ENCODE measurements at places on chromosomes 2 and 18. TPM values are rescaled to one million over a fixed set of nuclear protein-coding genes. Genes with fewer than 3 reads are reported as not detected.

GRCh38 chr2:65215946-65216345 lies 11.7 kb upstream of the ACTR2 start:
- DNase-seq: no peak

DNA sequence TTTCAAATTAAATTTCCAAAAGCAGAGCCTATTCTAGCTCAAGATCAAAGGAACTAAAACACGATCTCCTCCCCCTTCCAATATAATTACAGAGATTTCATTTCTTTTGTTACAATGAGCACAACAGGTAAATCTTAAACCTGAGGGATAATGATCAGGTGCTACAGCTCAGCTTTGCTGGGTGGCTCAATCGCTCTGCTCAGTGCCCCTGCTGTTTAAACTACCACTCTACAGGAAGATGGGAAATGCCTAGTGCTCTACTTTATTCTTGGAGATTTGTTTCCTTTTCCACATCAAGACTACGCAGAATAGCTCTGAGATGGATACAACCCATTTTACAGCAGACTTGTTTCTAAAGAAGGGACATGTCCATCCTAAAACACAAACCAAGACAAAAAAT lies 162.3 kb downstream of the TCF4 start:
- DNase-seq: no peak

DNA sequence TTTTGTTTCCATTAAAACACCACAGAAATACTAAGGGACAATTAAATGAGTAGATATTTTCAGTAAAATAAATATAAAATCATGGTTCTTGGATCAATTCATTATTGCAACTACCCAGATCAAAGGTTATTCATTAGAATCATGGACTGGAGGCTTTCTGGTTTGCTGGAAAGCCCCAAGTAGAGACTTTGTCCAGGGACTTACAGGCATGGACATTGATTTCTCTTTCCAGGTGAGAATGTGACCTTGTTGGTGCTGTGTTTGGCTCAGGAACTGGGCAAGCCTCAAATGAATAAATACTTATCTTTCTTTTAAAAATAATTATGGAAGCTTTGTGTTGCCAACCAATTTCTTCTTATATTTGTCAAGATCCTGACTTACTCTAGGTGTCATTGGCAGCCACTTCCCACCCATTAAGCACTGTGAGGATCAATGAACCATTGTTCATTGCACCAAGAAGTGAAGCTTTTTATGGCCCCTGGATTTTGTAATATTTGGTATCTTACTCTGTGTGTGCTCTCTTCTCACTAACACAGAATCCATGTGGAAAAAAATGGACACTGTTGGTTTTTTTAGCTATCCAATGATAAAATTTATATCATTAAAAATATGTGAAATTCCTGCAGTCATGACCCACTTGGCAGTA lies 205.8 kb upstream of the NRXN1 start:
- no peak for DNase-seq

DNA sequence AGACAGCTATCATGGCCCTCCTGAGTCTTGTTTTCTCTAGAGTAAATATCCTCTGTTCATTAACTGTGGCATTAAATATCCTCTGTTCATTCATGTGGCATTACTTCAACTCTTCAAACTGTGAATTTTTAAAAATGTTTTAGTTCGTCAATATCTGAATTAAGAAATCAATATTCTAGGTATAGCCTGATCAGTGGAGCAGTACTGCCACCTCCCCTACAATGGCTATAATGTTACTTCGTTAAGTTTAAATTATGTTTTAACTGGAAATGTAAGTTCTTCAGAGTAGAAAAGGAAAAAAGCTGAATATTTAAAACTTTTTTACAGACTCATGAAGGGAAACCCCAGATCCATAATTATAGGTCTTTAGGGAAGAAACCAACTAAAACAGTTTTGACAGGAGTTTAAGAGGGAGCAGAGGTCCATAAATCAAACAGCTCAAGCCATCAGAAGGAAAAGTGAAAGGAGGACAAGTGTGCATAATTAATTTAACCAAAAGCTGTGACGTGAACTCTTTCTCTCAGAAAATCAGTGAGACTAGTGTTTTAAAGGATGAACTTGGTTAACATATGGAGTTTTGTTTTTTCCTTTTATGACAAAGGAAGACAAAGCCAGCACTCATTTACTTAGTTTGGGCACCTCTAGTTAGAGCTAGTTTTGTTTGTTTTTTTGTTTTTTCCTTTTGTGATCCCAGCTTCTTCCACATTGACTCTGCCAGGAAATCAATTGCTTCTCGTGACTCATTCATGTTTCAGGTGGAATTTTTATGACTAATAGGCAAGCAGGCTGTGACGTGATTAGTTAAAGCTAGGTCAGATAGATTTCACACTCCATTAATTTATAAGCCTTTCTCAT lies 44.9 kb downstream of the RBBP8 start:
- peak; percentile 76 for DNase-seq

GRCh38 chr18:43870626-43871025 lies 593.3 kb upstream of the SYT4 start:
- DNase-seq: no peak

DNA sequence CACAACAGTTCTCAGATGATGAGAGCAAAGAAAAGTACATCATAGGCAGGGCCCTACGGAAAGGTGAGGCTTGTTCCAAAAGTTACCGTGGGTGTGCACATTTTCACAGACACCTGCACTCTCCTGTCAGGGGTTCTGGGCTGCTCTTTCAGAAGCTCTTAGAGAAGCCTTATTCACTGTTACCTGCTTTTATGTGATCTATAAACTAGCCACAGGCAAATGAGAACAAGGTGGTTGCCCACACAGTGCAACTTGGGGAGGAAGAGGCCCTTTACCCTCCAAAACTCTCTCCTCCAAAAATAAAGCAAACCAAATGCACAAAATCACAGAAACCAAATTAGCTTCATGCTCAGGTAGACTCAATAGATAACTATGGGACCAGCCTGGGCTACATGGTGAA lies 11.1 kb upstream of the CUL3 start:
- DNase-seq: no peak

DNA sequence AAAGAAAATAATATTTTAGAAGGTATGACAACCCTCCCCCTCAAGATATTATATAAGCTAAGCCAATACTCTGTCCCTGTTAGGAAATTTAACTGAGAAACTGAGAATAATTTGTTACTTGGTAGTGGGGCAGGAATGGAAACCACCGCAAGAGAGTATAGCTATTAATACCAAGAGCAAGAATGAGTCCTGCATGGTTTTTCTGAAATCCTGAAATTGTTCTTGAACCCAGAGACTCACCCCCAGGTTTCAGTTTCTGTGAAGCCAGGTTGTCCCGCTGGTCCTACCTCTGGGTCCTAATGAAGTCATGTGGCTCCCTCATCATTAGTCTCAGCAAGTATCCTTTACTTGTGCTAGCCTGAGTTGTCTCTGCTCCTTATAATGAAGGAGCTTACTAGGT lies 671.0 kb upstream of the ACVR2A start:
- DNase-seq: no peak

DNA sequence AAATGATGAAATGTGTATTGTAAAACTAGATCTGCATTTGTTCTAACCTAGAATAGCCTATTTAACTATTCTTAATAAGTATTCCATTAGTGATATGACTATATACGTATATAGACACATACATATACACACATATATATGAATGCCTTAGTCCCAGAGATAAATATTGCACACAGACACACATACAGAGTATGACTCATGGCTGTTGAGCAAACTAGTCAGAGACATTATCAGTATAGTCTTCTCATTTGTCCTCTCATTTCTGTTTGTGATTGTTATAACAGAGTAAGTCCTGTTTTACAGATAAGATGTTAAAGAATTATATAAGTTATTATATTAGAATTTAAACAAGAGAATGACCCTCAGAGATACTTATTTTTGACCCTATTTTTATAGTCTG lies 202.5 kb downstream of the CCDC102B start:
- no peak for DNase-seq

DNA sequence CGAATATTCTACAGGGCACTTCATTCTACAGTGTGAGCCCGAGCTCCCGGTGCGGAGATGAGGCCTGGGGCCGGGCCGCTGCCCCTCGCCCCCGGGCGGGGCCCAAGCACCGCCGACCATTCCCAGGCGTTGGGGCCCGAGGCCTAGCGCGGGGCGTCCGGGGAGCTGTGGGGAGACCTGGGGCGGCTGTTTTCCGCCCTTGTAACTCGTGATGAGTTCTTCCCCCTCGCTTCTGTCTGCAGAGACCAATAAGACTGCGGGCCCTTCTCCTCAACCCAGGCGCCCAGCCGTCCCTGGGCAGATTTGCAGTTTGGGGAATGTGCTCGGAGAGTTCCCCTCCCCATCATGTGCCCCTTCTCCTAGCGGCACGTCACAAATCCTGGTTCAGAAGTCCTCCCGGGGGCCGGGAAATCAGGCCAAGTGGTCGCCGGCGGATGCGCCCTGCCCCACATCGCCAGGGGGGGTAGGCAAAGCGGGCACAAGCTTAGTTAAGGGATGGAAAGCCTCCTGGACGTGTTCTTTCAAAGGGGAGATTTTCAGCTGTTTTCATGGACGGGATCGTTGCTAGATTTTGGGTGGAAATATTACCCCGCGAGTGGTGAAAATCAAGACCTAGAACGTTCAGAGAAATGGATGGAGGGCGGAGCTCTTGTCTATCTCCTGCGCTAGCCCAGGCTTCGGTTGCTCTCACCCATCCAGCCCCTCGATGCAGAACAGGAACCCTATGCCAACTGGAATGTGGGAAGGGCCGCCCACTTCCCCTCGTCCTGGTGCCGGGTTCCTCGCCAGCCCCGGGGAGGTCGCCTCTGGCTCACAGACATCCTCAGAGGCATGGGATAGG lies 18.8 kb upstream of the HAAO start:
- peak; percentile 45 for DNase-seq

- DNase-seq: no peak
Observed at GRCh38 chr2:11955314-11955713, 208.9 kb downstream of the LPIN1 start.

GRCh38 chr2:63663013-63663864 lies 74.5 kb downstream of the MDH1 start:
- DNase-seq: no peak

- no peak for DNase-seq
Observed at GRCh38 chr2:40353231-40353630, 98.7 kb downstream of the SLC8A1 start.

- no peak for DNase-seq
Observed at GRCh38 chr2:122639176-122639575, 883.7 kb downstream of the TSN start.

- no peak for DNase-seq
Observed at GRCh38 chr2:33168922-33169321, 222.2 kb downstream of the LTBP1 start.

GRCh38 chr18:23573626-23574431 lies 12.5 kb downstream of the NPC1 start:
- peak; percentile 25 for DNase-seq

DNA sequence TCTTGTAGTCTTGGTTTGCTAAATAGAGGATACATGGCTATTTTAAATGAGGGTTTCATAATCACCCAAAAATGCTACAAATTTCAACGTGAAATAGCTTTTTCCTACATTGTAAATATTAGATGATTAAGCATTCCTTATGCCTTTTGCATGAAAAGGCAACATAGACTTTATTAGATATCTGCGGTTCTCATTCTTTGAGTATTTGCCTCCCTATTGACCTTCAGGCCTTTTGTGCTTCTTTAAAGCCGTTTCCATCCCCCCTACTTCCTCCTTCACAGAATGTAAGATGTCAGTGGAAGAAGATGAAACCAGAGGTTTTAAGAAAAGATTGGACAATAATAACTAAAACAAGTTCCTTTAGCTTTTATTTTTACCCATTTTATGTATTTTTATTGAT lies 144.1 kb downstream of the UBE2E3 start:
- DNase-seq: peak; percentile 3

GRCh38 chr2:189791338-189792042 lies 7.2 kb downstream of the PMS1 start:
- DNase-seq: no peak

- no peak for DNase-seq
Observed at GRCh38 chr2:226983895-226984749, 148.3 kb downstream of the RHBDD1 start.

DNA sequence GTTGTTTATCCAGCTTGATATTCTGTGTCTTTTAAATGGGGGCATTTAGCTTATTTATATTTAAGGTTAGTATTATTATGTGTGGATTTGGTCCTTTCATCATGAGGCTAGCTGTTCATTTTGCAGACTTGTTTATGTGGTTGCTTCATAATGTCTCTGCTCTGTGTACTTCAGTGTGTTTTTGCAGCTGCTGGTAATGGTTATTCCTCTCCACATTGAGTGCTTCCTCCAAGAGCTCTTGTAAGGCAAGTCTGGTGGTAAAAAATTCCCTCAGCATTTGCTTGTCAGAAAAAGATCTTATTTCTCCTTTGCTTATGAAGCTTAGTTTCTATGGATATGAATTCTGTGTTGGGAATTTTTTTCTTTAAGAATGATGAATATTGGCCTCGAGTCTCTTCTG lies 47.8 kb upstream of the NT5C1B start:
- DNase-seq: no peak

DNA sequence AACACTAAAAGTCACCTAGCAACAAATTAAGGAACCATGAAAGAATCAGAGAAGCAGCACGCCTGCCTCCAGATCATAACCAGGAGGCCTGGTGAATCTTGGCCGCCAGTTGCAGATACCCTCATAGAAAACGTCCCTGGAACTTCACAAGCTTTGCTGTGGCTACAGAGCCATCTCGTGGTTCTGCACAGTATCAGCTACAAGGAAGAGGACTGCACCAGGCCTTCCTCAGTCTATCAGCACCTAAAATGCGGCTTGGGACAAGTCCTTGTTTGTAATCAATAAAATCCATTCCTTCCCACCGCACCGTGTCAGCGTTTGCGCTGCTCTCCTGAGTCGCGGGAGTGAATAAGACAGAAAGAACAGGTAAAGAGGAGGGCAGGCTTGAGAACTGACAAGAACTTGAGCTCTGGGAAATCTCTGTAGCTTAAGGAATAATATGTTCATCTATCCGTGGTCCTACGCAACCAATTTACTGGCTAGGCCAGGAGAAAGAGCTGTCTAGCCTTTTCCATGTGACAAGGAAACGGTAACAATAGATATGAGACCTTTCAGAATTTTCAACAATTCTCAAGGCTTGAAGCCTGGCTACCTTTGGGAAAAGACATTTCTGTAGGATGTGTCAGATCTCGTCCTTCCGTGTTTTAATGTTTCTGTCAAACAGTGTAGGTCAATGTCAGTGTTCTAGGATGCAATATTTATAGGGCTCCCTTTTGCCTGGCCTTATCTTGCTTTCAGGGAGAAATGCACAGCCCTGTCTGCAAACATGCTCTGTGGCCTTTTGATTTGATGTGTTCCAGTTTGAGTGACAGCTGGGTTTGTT lies 128.5 kb upstream of the RAB12 start:
- DNase-seq: peak; percentile 7

- DNase-seq: no peak
Observed at GRCh38 chr2:154173919-154174318, 302.2 kb downstream of the GALNT13 start.

The CXCR1 gene
- 0.01 TPM for polyA plus RNA-seq

The XRCC5 gene
- 192 TPM for polyA plus RNA-seq

The CARF gene
- polyA plus RNA-seq: 10.4 TPM

The RAB6C gene
- polyA plus RNA-seq: 0.21 TPM

Data from large intestine (tissue), 12 donors.